ENCODE measurements at places on chromosomes 12 and 14. TPM values are rescaled to one million over a fixed set of nuclear protein-coding genes. Genes with fewer than 3 reads are reported as not detected.

The BDKRB1 gene
- 0.44 TPM for total RNA-seq

GRCh38 chr12:47267571-47267970 lies 187.8 kb upstream of the AMIGO2 start:
- no peak overlapping the region for H3K27ac ChIP-seq
- H3K4me3 ChIP-seq, result no peak overlapping the region
- H3K36me3 ChIP-seq, result no peaks in the 10 kb centered on the region
- no peaks in the 10 kb centered on the region for H3K27me3 ChIP-seq
- peaks cover 5% of the 10 kb centered on the region for H3K4me1 ChIP-seq
- no peak for DNase-seq

DNA sequence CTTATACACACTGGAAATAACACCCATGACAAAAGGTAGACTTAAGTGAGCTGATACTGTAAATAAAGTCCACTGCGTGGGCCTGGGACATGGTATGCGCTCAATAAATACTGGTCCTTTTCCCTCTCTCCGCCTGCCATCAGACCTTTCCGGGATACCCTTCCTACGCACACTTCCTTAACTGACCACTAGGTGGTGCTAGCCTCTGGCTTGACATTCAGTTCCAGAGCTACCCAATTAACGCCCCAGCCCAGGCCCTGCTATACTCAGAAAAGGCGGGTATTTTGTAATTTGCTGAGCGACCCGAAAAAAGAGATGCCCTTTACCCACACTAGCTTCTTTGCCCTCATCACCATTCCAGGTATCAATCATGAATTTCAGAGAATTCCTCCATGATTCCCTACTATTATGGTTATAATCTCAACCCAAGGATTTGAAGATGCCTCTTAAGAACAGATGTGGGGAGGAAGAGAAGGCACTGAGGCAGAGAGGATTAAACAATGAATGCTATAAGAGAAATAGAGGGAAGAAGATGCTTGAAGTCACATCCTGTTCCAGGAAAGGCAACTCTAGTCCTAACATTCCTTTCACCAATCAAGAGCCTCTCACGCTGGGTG lies 3.9 kb upstream of the LRP1 start:
- no peaks in the 10 kb centered on the region for H3K36me3 ChIP-seq
- H3K4me3 ChIP-seq, result no peak overlapping the region
- H3K27me3 ChIP-seq, result no peaks in the 10 kb centered on the region
- DNase-seq, result no peak
- H3K27ac ChIP-seq, result no peak overlapping the region

GRCh38 chr12:51925346-51926063 lies 18.2 kb downstream of the ACVRL1 start:
- no peaks in the 10 kb centered on the region for H3K4me1 ChIP-seq
- H3K27ac ChIP-seq, result no peak overlapping the region
- no peaks in the 10 kb centered on the region for H3K36me3 ChIP-seq
- H3K27me3 ChIP-seq, result no peaks in the 10 kb centered on the region

The CMTM5 gene
- total RNA-seq, result not detected

GRCh38 chr14:34064349-34064748 lies 113.5 kb upstream of the EGLN3 start:
- H3K27me3 ChIP-seq, result no peaks in the 10 kb centered on the region
- H3K4me3 ChIP-seq, result no peak overlapping the region
- H3K4me1 ChIP-seq, result no peaks in the 10 kb centered on the region
- H3K36me3 ChIP-seq, result no peaks in the 10 kb centered on the region
- DNase-seq, result no peak

The LRFN5 gene
- 0.93 TPM for total RNA-seq

DNA sequence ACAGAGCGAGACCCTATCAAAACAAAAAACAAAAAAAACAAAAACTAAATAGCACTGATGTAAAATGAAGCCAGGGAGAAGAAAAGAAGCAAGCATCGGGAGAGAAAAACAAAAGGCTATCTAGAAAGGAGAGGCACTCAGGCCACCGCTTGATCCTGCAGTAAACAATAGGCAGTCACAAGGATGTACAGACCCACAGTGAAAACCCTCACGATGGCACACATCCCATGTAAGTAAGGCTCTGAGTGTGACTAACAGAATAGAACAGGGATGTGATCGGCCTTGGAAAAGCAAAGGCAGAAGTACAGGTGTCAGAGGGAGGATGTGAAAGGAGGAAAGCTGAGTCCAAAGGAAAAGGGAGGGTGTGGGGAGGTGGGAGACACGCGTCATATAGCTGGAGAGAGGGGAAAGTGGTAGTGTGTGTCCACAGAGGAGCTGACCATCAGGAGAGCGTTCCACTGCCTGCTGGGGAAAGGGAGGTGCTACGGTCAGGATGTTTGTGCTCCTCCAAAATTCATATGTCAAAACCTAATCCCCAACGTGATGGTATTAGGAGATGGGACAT lies 31.5 kb downstream of the CAMKK2 start:
- no peaks in the 10 kb centered on the region for H3K4me1 ChIP-seq
- H3K27me3 ChIP-seq, result no peaks in the 10 kb centered on the region
- no peak overlapping the region for H3K27ac ChIP-seq

- no peaks in the 10 kb centered on the region for H3K4me1 ChIP-seq
- no peak for DNase-seq
- H3K36me3 ChIP-seq, result no peaks in the 10 kb centered on the region
Measured at GRCh38 chr14:72590577-72590976, 303.3 kb downstream of the DPF3 start.

DNA sequence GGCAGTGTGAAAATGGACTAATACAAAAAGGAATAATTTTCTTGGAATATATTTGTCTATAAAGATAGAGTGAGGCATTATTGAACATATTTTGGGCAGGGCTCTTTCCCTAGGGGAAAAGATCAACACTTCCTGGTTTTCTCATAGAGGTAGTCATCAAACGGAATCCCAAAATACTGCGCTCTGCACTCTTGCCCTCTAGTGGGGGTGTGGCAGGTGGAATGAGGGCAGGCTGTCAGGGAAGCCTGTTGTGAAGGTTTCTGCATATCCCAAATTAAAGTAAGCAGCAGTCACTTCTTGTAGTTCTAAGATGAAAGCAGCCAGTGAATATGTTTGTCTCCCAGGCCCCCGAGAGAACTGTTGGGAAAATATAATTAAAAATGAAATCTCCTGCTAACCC lies 666.8 kb upstream of the TMEM132C start:
- H3K27ac ChIP-seq, result no peak overlapping the region
- H3K36me3 ChIP-seq, result no peaks in the 10 kb centered on the region
- H3K4me3 ChIP-seq, result no peak overlapping the region
- no peak for DNase-seq

GRCh38 chr12:124389138-124389724 lies 94.3 kb downstream of the RFLNA start:
- peak overlapping the region; percentile 89 for H3K27ac ChIP-seq
- H3K4me3 ChIP-seq, result peak overlapping the region; percentile 70
- peaks cover 51% of the 10 kb centered on the region for H3K4me1 ChIP-seq
- peaks cover 9% of the 10 kb centered on the region for H3K36me3 ChIP-seq
- peak; percentile 91 for DNase-seq

The RHEBL1 gene
- not detected for total RNA-seq

- no peaks in the 10 kb centered on the region for H3K36me3 ChIP-seq
- no peak overlapping the region for H3K27ac ChIP-seq
- no peak for DNase-seq
Measured at GRCh38 chr14:89352976-89353765, 63.9 kb downstream of the FOXN3 start.

DNA sequence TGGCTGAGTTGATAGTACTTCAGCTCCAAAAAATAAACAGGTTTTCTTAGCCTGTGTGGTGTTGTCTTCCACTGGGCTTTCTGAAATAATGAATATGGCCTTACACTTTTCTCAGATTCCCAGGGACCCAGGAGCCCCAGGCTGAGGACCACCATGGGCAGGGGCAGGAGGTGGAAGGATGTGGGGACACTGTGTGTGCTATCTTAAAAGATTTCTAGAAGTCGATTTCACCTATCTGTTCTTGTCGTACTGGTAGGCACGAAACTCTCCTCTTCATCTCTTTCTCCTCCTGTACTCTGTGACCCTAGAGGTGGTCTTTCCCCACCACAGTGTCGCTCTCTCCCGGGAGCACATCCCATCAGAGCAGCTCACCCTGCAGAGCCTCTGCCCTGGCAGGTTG lies 107.7 kb upstream of the FKBP4 start:
- H3K27me3 ChIP-seq, result no peaks in the 10 kb centered on the region
- H3K4me1 ChIP-seq, result no peaks in the 10 kb centered on the region
- DNase-seq, result no peak
- no peak overlapping the region for H3K27ac ChIP-seq
- no peak overlapping the region for H3K4me3 ChIP-seq

The NRXN3 gene
- total RNA-seq, result 2.1 TPM

GRCh38 chr12:127070515-127071157 lies 1196.3 kb upstream of the TMEM132C start:
- H3K4me1 ChIP-seq, result no peaks in the 10 kb centered on the region
- no peaks in the 10 kb centered on the region for H3K36me3 ChIP-seq
- H3K4me3 ChIP-seq, result no peak overlapping the region
- DNase-seq, result no peak
- H3K27ac ChIP-seq, result no peak overlapping the region
- H3K27me3 ChIP-seq, result no peaks in the 10 kb centered on the region

The AGAP2 gene
- total RNA-seq, result 0.78 TPM

- H3K27me3 ChIP-seq, result no peaks in the 10 kb centered on the region
- no peak overlapping the region for H3K4me3 ChIP-seq
- DNase-seq, result no peak
- H3K36me3 ChIP-seq, result no peaks in the 10 kb centered on the region
Measured at GRCh38 chr14:59221568-59221967, 33.1 kb downstream of the DAAM1 start.

The TAS2R9 gene
- total RNA-seq, result not detected
